ENCODE measurements at places on chromosomes 1 and 21. TPM values are rescaled to one million over a fixed set of nuclear protein-coding genes. Genes with fewer than 3 reads are reported as not detected.

Gene IGSF9
- polyA plus RNA-seq: not detected

Gene CSF3R
- not detected for polyA plus RNA-seq

- no peak for DNase-seq
Measured at GRCh38 chr1:245537992-245538391, 383.2 kb downstream of the KIF26B start.

DNA sequence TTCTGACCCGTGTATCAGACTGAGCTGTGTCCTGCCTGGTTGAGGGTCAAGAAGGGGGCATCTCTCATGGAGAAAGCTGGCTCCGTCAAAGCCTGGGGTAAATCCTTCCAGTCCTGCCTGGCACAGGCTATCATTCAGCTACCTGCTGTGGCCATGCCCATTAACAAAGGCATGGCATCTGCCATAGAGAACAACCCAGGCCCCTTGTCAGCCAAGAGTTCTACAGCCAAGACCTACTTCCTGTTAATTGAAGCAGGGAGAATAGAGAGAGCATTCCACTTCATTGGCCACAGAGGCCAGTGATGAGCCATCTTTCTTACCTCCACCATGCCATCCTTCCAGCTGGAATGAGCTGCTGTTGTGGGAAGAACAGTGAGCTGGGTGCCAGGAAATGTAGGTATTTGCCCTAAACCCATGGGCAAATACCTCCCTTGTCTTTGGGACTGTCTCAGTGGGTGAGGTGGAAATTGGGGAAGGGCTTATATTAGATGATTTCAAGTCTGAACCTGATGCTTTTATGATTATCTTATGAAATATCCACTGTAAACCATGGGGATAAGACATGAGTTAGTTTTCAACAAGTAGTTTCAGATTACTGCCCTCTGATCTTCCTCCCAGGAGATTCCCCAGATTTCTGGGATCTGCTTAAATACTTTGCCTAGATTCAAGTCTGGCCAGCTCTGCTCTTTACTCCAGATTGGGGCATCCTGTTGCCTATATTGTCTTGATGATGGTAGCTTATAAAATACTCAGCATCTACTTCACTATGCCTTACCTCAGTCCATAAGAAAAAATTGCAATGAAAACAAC, 11.2 kb upstream of the KCNQ4 start:
- no peak for DNase-seq

- DNase-seq: no peak
Measured at GRCh38 chr1:32215629-32216480, 6.3 kb downstream of the TMEM234 start.

DNA sequence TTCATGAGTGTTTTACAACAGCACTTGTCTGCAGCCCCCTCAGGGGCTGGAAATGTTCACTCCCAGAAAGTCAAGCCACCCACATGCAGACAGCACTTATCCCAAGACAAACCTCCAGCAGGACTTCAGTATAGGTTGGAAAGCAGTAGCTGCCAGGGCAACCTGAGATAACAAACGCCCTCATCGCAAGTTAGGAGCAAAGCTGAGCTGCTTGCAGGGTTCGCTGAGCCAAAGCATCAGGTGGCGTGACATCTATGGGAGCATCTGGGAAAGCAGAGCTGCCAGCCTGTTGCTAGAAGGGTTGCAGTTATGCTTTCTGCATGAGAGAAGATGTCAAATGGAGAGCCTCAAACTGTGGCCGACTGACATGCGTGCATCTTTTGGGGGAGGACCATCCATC, 4.2 kb upstream of the STXBP3 start:
- no peak for DNase-seq

- DNase-seq: no peak
Measured at GRCh38 chr1:7519861-7520395, 251.2 kb upstream of the VAMP3 start.

DNA sequence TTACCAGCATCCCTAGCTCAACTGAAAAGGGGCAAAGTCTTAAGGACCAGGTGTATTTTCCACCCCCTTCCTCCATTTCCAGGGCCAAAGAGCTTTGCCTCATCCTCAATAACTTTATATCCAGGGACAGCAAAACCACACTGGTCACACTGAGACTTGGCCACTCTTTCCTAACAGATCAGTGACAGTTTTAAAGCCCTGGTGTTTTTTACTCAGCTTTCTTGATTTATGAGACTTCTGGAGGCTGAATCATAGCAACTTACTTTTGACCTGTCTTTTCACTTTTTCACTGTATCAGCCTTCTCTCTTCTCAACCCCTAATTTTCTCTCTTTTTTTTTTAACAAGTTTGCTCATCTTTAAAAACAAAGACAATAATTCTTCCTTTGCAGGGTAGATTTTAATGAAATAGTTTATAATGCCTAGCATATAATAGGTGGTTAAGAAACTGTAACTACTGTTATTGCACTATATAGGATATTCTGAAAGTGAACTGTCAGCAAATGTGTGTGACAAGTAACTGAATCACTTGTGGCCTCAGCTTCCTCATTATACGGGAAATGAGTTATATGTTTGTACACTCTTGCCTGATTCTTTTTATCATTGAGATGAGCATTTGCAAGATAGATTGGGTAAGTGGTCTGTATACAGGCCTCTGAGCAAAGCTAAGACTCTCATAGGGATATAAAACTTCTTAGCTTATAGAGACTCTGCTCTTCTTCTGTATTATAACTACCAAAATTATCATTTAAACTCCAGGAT, 19.7 kb upstream of the DYNLT5 start:
- DNase-seq: no peak

- DNase-seq: no peak
Measured at GRCh38 chr1:19156676-19157075, 53.4 kb downstream of the UBR4 start.

All from AG04450 (cell line).